ENCODE measurements at places on chromosomes 1 and 21.
A peak's percentile ranks its signal among the peaks of the same experiment; 100 is the strongest.

GRCh38 chr1:62628506-62628905, 31.2 kb downstream of the ANGPTL3 start:
- no peak for DNase-seq

DNA sequence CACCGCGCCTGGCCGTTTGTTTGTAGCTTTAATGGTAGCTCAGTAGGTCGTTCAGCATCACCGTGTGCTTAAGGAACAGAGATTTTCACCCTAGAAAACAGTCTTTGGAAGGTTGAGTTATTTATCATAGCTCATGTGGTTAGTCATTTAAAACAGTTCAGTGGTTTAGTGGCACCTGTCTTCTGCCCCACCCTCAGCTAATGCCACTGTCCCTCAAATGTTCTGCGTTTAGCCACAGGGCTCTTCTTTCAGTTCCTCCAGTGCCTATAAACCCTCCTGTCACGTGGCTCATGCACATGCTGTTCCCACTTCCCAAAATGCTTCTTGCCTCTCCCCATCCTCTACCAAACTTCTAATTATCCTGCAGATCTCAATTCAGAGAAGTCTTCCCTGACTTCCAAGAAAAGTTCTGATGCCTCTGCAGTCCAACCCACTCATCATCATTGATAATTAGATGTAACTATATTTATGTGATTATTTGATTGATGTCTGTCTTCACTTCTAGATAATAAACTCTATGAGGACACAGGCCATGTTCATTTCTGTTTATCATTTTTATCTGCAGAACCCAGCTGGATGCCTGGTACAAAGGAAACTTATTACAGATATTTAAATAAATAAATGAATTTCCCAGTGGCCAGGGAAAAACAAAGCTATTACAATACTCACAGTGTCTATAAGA, 14.4 kb upstream of the DIPK1A start:
- no peak for DNase-seq

GRCh38 chr1:1132042-1132950, 16.4 kb upstream of the C1orf159 start:
- DNase-seq: no peak

DNA sequence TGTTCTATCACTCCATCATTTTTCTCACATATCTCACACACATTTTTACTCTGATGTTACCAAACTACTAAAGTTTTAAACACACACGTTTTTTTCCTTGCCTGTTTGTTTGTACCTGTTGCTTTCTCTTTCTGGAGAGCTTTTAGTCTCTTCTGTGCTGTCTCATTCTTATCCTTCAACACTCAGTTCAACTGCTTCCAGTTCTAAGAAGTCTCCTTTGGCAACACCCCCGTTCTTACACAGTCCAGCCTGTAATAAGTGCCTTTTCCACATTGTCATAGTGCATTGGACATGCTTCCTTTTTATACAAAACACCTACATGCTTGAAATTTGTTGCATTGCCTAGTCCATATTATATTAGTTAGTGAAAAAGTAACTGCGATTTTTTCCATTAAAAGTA, 360.2 kb upstream of the BRINP3 start:
- no peak for DNase-seq

- no peak for DNase-seq
These were observed 67.2 kb upstream of the ARHGAP29 start for GRCh38 chr1:94304553-94304952.

DNA sequence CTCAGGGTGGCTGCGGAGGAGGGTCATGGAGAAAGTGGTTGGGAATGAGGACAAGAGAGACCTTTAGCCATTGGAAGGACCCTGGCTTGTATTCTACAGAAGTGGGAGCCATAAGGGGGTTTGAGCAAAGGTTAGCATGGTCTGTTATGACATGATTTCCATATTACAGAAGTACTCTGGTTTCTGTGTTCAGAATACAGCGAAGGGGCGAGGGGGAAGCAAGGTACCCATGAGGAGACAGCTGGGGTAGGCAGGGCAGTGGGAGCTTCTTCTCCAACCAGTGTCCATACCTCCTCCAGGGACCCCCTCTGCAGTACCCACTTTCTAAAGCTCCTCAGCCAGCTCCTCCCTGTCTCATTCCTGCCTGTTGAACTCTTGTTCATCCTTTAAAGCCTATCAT, 21.9 kb upstream of the KCNE1 start:
- no peak for DNase-seq

- no peak for DNase-seq
These were observed at the start of gene TCEA3 for GRCh38 chr1:23424293-23425192. Gene TCEA3, minus strand, starts transcription at chr1:23424748. Its CDS starts 115 bp downstream, at chr1:23424633.

GRCh38 chr1:22767852-22768251, 57.2 kb downstream of the EPHB2 start:
- DNase-seq: no peak

DNA sequence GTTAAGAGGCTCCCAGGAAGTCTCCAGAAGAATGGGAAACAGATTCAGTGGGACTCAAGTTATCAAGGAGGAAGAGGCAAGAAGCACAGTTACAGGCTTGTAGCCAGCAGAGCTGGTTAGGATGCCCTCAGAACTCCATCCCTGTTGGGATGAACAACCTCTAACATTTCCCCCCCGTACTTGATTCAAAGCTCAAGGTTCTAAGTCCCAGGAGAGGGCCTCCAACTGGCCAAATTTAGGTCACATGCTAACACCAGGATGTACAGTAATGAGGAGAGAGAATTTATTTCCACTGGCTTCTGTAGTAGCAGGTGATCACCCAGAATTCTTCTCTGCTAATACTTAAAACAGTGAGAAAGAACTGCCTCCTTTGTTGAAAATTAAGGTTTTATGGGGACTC, 22.3 kb upstream of the HSPA13 start:
- DNase-seq: no peak

- peak; percentile 87 for DNase-seq
These were observed 98.1 kb upstream of the CXADR start for GRCh38 chr21:17414766-17415165.

DNA sequence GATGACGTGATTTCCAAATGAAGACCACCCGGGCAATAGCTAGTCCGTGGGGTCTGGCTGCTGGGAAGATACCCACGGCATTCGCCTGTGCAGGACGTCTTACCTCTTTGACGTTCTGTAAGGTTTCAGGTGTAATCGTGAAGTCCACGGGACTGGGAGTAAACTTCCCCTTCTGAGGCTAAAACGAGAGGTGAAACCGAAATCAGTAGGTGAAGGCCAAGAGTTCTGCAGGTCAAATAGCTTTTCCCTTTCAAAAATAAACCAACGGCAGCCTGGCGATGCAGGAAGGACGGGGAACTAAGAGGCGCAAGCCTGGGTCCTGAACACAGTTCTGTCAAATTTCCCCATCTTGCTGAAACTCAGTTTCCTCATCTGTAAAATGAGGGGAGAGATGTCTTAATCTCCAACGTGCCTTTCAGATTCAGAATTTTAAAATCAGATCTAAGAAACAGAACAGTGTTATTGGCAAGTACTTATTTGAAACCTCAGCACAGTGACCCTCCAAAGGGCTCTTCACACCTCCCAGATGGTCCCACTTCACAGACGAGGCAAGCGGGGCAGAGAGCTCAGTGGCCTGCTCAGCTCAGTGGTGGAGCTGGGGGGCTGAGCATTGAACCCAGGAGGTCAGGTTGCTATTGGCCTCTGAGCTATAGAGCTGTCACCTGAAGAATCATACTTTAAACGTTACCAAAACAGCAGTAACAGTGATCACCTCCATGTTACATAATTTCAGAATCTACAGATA, 34.7 kb downstream of the VPS26C start:
- DNase-seq: no peak

GRCh38 chr21:27114111-27114510, 147.2 kb upstream of the ADAMTS5 start:
- no peak for DNase-seq

DNA sequence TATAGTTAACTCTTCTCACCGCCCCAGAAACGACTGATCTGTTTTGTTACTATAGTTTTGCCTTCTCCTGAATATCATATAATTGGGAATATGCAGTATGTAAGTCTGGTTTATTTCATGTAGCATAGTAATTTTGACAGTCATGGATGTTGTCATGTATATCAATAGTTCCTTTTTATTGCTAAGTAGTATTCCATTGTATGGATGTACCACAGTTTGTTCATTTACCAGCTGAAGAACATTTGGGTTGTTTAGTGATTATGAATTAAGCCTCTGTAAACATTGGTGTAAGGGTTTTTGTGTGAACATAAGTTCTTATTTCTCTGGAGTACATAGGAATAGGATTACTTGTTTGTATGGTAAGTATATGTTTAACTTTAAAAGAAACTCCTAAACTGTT, 55.5 kb downstream of the ACTL8 start:
- no peak for DNase-seq

DNA sequence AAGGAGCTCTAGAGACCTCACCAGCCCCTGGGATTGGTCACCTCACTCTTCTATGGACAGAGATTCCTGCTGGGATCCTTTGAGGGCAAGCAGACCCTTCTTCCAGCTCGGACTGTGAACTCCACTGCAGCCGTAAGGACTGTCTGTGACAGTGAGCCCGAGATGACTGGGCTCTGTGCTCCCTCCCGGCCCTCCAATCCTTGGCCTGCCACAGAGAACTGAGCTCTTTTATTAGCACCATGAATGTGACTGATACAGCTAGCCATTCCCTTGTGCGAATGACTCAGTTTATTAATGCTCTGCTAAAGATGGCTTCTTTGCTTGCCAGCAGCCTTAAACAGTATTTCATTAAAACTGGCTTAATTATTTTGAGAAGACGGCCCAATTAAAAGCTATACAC, 194.6 kb upstream of the LMO4 start:
- peak; percentile 87 for DNase-seq

Measured in globus pallidus (tissue), 1 donor.